ENCODE measurements at places on chromosomes 4 and X.
A peak's percentile ranks its signal among the peaks of the same experiment; 100 is the strongest.

GRCh38 chr4:76376534-76376933 is 44.4 kb downstream of the CCDC158 start:
- DNase-seq = no peak

DNA sequence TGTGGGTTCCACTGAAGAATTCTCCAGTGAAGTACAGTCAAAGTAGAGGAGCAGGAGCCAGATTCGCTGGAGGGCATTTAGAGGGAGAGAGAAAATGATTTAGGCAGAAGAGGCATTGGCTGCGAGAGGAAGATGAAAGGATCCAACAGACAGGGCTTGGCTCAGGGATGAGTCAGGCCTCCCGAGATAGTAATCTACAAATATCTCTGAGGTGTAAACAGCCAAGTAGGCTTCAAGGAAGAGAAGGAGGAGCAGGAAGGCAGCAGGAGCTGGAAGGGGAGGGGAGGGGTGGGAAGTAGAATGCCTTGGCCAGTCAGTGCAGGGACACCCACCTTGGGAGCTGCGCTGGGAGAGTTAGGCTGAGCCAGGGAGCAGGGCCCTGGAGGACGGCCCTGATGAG is 55.5 kb downstream of the PJA1 start:
- no peak for DNase-seq

- no peak for DNase-seq
These were observed 54.5 kb upstream of the GABRA2 start for GRCh38 chr4:46444318-46445000.

- DNase-seq = peak; percentile 90
These were observed 27.5 kb upstream of the HTRA3 start for GRCh38 chr4:8241895-8242696.

- no peak for DNase-seq
These were observed 217.3 kb upstream of the TAPT1 start for GRCh38 chr4:16443504-16444088.

GRCh38 chr4:140296335-140297220 is 76.9 kb upstream of the SCOC start:
- no peak for DNase-seq

GRCh38 chr4:54852054-54852453 is 194.3 kb downstream of the KIT start:
- no peak for DNase-seq

DNA sequence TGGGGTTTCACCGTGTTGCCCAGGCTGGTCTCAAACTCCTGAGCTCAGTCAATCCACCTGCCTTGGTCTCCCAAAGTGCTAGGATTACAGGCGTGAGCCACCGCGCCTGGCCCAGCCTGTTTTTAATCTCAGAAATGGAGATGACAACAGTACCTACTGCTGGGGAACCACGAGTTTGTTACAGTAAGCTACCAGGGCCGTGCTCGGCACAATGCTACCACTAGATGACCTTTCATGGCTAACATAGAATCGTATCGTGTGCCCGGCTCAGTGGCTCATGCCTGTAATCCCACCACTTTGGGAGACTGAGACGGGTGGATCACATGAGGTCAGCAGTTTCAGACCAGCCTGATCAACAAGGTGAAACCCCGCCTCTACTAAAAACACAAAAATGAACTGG is 90.8 kb upstream of the SLC34A2 start:
- DNase-seq = no peak

GRCh38 chr4:109075621-109076020 is 226.8 kb downstream of the COL25A1 start:
- no peak for DNase-seq

GRCh38 chr4:170872794-170873193 is 783.0 kb upstream of the AADAT start:
- DNase-seq = no peak

- no peak for DNase-seq
These were observed 24.7 kb upstream of the GRIA3 start for GRCh38 chrX:123159403-123159802.

DNA sequence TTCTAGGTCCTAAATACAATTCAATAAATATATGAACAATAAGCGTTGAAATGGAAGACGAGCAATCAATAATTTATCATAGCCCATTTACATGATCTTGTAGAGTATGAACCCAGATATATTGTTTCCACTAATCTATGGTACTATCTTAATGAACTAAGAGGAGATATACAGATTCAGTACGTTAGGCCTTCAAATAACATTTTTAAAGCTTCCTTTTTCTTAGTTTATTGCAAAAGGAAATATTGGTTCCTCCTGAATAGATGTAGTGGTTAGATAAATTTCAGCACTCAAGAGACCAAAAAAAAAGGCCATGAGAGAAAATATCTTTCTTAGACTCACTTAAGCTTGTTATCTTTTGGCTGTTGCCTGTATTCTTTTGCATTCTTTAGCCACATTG is 147.5 kb upstream of the PITX2 start:
- no peak for DNase-seq

- DNase-seq = no peak
These were observed 47.7 kb upstream of the SYTL5 start for GRCh38 chrX:37958525-37959211.

- DNase-seq = no peak
These were observed 26.9 kb downstream of the PAPSS1 start for GRCh38 chr4:107693132-107693531.

- no peak for DNase-seq
These were observed 29.6 kb downstream of the PLAC1 start for GRCh38 chrX:134628663-134629062.

DNA sequence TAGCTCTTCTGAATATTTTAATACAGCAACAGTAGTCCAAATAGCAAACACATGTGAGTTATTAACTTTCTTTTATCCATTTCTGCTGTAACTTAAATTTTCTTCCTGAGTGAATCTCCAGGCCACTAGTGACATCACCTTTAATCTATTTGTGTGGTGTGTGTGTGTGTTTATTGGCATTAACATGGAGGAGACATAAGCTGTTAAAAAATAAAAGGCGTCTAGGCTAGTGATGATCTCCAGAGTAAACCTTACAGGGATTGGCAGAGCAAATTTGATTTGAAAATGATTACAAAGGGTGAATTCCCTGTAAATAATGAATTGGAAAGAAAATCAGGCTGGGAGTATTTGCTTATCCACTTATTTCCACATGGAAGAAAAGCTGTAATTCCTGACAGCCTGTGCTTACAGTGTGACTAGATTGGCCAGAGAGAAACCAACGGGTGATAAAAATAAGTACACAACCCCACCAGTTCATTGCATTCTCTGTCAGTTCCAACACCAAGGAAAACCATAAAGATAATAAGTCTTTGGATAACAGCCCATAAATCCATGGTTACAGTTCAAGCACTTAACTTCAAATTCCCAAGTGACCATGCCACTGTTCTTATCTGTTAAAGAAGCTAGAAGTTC is 186.1 kb downstream of the ENOX2 start:
- no peak for DNase-seq

GRCh38 chr4:6425336-6425735 is 47.1 kb downstream of the PPP2R2C start:
- DNase-seq = no peak

DNA sequence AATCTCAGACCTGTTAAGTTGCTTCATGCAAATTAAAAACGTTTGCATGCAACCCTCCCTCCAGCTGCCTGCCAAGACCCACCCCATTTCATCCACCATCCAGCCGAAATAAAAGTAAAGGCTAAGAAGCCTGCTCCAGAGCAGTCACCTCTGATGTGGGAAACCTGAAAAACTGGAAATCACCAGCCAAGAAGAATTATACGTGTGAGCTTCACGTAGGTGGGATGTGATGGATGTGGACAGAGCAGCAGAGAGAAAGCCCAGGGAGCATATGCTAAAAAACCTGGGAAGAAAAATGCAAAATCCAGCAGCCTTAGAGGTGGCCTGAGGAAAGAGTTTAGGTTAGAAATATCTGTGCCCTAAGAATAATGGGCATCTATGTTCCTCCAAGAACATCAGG is 160.6 kb upstream of the STS start:
- no peak for DNase-seq

DNA sequence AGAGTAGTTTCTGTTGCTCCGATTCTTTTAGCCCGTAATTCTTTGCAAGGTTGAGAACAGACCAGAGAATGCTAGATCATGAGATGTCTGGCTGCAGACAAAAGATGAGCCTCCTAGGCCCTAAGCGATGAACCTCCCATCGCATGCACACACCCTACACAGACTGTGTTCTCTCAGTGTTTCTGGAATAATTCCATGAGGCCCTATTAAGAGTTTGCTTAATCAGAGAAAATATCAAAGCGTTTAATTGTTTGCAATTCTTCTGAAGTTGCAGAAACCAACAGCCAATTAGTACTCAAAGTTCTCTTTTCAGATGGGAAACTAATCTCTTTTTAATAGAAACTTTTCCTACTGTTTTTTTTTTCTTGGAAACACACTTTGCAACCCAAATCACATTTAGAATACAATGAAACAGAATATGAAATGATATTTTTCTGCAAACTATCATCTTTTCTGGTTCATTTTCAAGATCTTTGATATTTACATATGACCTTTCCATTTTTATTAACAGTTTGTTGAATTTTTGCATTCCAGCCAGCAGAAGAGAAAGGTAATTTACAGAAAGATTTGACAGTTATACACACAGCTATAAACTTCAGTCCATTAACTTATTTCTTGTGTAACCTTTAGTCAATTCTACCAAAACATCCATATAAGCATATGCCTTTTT is 1525.6 kb downstream of the ARAP2 start:
- DNase-seq = no peak

GRCh38 chr4:10666616-10667015 is 18.0 kb downstream of the CLNK start:
- DNase-seq = no peak

DNA sequence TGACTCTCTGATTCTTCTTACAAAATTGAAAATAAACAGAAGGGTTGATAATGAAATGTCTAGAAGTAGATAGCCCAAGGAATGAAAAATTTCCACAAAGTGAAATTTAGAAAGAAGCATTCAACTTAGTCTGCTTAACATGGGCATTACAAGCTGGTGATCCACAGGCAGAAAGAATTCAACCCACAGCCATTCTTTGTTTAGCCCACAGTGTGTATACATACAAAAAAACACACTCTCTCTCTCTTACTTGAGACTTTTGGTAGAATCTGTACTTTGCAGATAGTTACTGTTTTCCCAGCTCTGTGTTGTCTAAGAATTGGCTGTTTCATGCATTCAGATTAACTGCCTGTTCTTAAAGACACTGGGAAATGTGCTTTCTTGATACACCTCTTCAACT is 159.8 kb downstream of the SLC4A4 start:
- no peak for DNase-seq

DNA sequence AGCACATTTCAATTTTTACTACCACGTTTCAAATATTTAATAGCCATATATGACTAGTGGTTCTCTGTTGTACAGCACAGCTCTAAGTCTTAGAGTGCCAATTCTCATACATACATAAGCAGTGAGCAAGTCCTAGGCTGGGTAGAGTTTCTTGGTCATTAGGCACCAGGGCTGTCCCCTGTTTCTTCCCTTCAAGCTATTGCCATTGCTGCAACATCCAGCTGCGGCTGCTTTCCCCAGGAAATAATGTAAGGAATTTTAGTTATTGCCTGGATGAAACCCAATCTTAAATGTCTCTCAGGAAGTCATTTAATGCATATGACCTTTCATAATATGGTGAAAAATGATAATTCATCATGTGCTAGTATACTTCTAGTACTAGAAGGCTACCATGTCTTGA is 74.1 kb upstream of the PPP3CA start:
- DNase-seq = no peak

DNA sequence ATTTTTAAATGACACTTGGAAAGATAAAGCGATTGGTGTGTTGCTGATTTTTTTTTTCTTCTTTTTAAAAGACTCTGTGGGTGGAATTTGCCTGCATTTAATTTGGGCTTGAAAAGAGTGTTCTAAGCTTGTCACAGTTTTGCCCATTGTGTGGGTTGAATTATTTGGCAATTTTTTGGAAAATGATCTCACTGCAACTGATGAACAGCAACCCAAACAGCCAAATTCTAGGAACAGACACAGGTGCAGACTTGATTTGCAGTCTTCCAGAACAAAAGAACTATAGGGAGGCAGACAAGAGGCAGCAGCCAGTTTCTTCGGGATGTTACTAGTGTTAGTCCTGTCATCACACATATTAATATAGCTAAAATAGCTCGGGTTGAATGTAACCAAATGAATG is 40.5 kb downstream of the CASP6 start:
- no peak for DNase-seq

DNA sequence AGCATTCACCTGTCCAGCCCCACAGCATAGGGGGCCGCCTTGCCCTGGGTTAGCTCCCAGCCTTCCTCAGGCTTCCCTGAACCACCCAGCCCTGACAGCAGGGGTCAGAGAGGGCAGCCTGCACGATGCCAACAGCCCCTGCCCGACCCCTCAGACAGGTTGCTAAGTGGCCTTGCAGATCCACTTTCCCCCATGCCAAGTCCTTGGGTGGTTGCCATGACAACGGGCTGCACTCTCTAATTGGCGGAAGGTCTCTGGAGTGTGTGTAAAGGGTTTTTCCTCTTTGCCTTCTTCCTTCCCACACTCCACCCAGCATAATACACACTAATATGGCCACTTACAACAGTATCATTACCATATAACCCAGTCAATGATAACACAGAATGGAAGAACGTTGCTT is 99.6 kb upstream of the AFAP1 start:
- DNase-seq = no peak

DNA sequence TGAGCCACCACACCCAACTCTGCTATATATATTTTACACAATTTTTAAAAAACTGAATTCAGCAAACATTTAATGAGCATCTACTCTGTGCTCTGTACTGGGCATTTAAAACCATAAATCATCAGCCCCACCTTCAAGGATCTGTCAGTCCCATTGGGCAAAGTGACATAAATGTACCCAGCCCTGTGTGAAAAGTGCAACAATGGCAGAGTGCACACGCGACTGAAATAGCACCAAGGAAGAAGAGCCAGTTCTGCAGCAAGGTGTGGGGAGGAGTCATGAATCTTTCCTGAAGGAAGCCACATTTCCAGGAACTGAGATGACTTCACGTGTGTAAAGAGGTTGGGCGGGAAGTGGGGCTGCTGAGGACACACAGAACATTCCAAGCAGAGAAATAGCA is 111.5 kb upstream of the ATP6AP2 start:
- no peak for DNase-seq

DNA sequence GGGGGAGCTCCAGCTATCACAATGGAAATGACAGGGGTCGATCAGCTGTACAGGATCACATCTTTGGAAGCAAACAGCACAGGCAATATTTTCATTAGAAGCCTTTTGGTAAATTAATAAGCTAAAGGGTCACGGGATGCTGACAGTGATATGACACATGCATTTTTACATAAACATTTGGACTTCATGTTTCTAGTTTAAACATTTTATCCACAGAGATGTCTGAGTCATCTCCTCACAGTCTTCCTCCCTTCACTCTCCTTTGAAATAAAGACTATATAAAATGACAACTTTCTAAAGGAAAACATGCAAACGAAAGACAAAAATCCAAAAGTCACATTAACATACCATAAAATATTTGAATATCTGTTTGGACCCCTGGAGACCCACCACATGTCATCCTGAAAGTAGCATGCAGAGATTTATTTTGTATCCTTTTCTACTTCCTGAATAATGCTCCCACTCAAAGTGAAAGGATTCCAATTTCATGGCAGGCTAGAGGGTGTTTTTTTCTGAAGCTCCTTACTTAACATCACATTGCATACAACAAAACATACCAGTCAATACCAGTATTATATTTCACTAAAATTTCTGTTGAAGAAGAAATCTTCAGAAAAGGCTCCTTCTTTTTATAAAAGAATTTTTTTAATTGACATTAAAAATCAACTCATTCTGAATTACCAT is 200.1 kb upstream of the PPARGC1A start:
- DNase-seq = no peak

All from stimulated activated CD4-positive, alpha-beta T cell treated with anti-CD3 and anti-CD28 coated beads, Interleukin-1b, Interleukin-23, amount 100 ng/mL, for 1 hour (primary cell).